ENCODE measurements at places on chromosomes 7 and 10.

DNA sequence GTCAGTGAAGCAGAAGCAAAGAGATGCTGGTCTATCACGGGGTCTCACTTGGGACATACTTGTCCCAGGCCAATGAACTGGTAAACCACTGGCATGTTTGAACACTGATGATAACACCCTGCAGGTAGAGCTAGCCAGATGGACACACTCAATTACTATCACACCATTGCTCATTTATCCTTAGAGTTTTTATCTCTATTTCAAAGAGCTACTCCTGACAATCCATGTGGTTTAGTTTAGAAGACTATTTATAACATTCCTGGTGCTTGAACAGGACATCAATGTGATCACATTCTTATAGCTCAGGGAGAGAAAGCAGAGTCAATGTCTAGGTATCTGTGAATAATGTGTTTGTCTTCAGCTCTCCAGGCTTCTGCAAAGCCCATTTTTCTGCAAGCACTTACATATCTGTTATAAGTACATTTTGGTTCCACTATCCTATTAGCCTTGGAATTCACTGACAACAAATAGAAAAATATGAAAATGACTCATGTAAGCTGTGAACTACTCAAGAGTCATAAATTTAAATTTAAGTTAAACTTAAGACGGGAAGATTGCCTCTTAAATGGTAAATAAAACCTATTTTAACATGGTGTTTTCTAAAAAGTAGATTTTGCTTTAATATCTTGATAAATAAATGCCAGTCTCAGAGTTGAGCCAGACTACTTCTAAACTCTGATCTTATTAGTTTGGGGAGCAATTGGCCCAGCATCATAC lies 106.7 kb upstream of the MBL2 start:
- no peak for DNase-seq

- DNase-seq: no peak
Observed at GRCh38 chr7:107528461-107528860, 35.3 kb downstream of the COG5 start.

- DNase-seq: no peak
Observed at GRCh38 chr7:95886501-95887090, 114.2 kb downstream of the DYNC1I1 start.

DNA sequence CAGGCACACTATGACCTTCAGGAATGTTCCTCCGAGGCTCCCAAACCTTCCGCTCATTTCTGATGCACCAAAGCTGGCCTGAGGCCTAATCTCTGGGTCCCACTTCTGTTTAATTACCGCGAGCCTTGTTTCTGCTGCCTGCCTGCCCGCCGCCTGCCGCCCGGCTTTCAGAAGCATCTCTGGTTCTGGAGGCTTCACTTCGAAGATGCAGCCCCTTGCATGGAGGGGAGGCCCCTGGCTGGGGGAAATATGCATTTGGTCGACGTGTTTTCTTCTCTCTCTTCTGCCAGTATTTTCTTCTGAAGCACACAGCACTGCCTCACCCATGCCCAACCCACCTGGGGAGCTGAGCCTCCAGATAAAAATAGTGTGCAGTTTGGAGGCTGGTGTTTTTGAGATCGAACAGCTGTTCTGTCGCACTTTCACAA lies 166.9 kb downstream of the PAXIP1 start:
- DNase-seq: no peak

Data from progenitor cell of endocrine pancreas (in vitro differentiated cells).